Stimulated activated CD4-positive, alpha-beta T cell treated with anti-CD3 and anti-CD28 coated beads, Interleukin-1b, Interleukin-23, amount 100 ng/mL, for 1 hour (primary cell): ENCODE measurements at places on chromosomes 4 and X.

DNA sequence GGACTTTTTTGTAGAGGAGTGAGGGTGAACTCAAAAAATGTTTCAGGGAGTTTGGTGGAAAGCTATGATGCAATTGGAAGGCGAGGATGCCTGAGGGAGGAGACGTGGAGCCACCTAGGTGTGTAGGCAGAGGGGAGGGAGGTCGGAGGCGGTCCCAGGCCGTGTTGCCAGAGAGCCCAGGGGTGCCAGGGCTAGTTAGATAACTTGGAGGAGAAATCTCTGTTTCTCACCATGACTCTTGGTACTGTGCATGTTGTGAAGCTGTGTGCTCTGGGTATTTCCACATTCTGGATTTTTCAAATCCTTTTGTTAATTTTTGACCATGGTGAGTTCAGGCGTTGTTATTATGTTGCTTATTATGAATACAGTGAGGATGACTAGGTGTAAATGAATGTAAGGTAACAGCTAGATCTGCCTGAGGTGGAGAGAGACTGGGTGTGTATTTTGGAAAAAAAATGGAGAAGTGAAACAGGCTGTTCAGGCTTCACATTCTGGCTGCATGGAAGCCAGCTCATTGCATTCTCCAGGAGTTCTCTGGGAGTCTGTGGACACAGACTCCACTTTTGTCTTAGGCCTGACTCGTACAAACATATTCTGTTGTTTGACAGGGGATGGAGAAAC is 4.5 kb downstream of the RAB9A start:
- no peak for DNase-seq

DNA sequence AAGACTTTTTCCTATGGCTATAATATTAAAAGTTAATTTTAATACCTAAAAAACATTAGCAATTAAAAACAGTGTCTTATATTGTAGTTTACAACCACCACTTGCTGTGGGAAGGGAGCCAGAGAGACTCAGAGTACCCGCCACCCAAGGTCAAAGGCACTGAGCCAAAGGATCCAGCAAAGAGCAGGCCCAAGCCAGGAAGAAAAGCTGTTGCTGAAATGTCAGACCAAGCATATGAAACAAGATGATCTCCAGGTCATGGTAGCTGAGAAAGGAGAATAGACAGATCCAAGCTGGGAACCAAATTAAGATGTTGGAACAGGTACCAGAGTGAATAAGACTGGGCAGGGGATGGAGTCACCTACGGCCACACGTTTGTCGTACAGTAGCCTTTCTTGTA is 18.8 kb upstream of the ATOH1 start:
- no peak for DNase-seq

- no peak for DNase-seq
These were observed 277.3 kb upstream of the KLF3 start for GRCh38 chr4:38386654-38387188.

- no peak for DNase-seq
These were observed 92.4 kb downstream of the FHDC1 start for GRCh38 chr4:153028535-153028934.

- no peak for DNase-seq
These were observed 77.0 kb downstream of the LRP2BP start for GRCh38 chr4:185318679-185319078.

GRCh38 chr4:56505269-56506130 is at the start of gene ARL9:
Gene ARL9 (plus strand): TSS chr4:56505791. CDS start chr4:56505863, 72 bp downstream.
- DNase-seq, result peak; percentile 7

DNA sequence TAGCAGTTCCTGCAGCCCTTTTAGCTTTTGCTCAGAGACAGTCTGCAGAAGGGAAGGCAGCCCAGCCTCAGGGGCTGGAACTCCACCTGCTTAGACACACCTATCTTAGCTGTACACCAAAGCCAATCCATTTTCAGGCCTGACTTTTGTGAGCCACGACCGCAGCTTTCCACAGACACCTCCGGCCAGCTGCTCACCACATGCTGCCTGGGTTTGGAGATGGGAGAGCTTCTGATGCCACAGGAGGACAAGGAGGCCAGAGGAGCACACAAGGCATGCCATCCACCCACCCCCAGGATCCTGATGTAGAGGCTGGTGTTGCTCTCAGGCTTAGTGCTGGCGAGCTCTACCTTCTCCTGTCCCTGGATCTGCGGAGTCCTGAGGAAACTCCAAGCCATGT is 141.8 kb upstream of the NALF2 start:
- no peak for DNase-seq

- no peak for DNase-seq
These were observed 38.5 kb upstream of the PDLIM5 start for GRCh38 chr4:94413085-94413840.

GRCh38 chrX:6095469-6095868 is 133.2 kb downstream of the NLGN4X start:
- no peak for DNase-seq

- DNase-seq, result no peak
These were observed 72.1 kb upstream of the MAMLD1 start for GRCh38 chrX:150291014-150291413.

DNA sequence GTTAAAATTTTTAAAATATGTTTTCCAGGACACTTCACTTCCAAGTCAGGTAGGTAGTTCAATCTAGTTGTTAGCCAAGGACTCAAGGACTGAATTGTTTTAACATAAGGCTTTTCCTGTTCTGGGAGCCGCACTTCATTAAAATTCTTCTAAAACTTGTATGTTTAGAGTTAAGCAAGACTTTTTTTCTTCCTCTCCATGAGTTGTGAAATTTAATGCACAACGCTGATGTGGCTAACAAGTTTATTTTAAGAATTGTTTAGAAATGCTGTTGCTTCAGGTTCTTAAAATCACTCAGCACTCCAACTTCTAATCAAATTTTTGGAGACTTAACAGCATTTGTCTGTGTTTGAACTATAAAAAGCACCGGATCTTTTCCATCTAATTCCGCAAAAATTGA is 49.7 kb downstream of the XIAP start:
- DNase-seq, result no peak

GRCh38 chr4:147547314-147548056 is 66.6 kb downstream of the EDNRA start:
- no peak for DNase-seq

DNA sequence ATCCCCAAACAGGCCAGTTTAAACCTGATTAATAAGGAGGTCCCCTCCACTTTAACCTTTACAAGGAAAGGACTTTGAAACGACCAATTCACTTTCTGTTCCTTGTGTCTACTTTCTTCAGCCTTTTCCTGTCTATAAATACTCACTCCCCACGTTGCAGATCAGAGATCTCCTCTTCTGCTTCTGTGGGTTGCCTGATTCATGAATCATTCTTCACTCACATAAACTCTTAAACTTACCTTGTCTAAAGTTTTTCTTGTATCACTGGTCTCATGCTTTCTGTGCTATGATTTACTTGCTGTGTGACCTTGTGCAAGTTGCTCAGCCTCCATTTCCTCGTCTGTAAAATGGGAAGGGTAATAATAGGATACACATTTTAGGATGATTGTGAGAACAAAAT is 236.1 kb downstream of the QDPR start:
- DNase-seq, result no peak

DNA sequence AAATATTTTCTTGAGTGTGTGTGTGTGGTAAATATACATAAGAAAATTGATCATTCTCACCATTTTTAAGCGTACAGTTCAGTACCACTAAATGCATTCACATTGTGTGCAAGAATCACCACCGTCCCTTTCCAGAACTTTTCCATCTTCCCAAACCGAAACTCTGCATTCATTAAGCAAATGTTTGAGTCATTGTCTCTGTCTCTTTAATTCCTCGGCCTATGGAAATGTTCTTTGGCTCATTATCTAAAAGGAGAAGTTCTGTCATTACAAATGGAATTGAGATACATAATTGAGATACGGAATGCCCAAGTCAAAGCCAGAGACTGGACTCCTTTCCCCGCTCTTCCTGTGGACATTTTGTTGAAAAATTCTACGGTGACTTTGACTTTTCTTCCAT is 168.9 kb downstream of the DCLK2 start:
- no peak for DNase-seq

DNA sequence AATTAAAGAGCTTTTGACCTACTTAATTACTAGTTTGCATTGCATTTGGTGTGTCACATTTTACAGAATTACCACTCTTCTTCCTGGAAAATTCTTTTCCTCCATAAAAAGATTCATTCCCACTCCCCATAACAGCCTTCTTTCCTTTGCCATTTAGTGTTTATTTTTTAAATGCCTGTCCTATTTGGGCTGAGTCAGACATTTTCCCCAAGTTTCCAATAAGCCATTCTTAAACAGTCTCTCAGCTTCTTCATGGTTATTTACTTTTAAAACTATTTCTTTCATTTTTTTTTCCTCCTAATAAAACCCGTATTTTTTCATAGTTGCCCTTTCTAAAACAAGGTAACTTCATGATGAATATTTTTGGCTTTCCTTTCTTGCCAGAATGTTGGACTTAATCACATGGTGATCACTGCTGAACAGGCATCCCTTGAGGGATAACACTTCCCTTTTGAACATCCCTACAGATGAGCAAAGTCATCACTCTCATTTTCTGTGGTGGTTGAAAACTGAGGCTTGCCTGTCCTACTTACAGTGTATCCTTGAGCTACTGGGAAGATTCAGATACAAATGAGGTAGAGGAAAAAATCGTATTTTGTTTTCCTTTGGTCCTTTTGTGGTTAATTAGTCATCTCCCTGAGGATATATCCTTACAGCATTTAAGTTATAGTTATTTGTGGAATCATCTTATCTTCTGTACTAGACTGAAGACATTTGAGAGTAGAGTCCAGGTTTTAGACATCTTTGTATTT is 520.5 kb upstream of the NR3C2 start:
- no peak for DNase-seq

- DNase-seq, result no peak
These were observed 5.1 kb downstream of the SETD7 start for GRCh38 chr4:139550724-139551429.

- DNase-seq, result no peak
These were observed 30.5 kb upstream of the SPP1 start for GRCh38 chr4:87944967-87945366.

DNA sequence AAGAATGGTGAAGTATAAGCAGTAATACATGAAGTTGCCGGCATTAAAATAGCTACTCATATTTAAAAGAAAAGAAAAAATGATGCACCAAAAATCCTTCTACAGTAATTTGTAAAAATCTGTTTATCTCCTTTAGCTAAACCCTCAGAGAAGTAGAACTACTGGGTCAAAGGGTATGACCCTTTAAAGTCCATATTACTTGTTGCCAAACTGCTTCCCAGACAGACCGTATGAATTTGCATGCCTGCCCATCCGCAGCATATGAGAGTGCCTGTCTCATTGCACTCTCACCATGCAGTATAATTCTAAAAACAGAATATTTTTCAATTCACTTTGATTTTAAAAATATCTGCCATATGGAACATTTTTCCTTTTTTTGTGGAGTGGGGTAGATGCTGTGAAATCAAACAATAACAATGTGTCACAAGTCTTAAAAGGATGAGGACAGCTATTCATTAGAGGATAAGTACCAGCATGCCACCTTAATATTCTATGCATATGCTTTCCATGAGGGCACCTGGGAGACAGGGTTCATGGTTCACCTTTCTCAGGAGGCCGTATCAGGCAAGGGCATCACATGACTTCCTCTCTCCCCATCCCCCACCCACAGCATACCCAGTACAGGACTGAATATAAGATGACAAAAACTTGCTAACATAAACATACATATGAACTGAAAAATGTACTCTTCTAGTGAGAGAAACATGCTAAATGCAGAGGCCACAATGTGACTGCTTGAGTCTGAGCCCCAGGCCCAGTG is 17.8 kb downstream of the ZDHHC9 start:
- DNase-seq, result no peak

DNA sequence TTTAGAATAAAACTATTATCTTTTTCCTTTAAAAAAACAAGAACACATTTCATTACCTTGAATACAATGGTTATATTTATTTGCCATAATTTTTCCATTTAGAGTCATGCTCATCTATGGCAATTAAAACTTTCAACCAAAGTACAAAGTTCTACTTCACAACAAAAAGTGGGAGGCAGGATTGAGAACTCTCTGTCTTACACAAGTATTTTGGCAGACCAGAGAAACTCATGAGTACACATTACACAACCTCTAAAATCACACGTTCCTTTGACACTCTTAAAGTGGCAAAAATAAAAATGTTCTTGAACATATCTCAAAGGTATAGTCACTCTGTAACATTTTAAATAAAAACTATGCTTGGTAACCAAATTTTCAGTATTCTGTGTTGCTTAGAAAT is 213.4 kb downstream of the IL15 start:
- no peak for DNase-seq

DNA sequence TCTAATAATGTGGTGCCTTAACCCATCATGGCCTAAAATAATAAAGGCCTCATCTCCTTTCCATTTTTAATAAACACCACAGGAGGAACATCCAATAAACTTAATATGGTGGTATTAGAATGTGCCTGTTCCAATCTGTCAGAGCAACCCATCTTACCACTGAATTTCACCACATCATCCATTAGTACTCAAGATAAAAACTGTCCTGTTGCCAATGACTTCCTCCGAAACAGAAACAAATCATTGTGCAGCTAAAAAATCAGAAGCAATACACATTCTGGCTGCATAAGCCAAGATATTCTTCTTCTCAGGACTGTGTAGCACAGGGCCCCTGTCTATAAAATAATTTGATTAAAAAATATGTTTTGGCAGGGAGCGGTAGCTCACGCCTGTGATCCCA is 18.5 kb downstream of the TLR10 start:
- DNase-seq, result no peak

GRCh38 chr4:84224522-84224921 is 274.6 kb downstream of the NKX6-1 start:
- DNase-seq, result no peak

DNA sequence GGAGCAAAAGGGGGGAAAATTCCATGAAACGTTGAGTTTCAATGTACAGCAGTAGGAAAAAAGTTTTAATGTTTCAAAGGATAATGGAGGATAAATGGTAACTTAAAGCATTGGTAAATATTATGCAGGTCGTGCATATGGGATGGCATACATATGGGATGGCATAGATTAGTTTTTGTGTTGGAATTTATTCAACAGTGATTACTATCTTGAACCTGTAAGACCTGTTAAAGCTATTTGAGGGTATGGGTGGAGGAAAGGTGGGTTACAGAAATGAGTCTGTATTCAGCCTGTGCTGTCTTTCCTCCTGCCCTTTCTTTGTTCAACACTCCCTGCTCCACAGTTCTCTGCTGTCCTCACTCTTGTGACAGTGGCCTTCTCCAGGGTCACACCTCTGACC is 54.6 kb downstream of the ARHGAP10 start:
- no peak for DNase-seq

DNA sequence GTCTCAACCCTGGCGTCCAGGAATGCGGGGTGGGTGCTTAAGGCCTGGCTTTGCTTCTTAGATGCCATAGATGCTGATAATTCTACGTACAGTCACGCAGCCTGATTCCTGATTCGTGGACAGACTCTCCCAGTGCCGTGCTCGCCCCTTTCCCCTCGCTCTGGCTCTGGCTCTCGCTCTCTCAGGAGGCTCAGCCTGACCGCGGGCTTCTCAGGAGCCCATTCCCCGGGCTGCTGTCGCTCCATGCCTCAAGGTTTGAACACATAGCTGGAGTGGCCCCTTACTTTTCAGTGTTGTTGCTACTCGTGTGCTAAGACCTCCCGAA is 59.2 kb upstream of the ZC4H2 start:
- DNase-seq, result no peak

- no peak for DNase-seq
These were observed 28.5 kb upstream of the COX18 start for GRCh38 chr4:73098016-73098415.
